Gastroesophageal sphincter (tissue), 4 donors: ENCODE measurements at places on chromosomes 16 and 17. TPM values are rescaled to one million over a fixed set of nuclear protein-coding genes. Genes with fewer than 3 reads are reported as not detected.

DNA sequence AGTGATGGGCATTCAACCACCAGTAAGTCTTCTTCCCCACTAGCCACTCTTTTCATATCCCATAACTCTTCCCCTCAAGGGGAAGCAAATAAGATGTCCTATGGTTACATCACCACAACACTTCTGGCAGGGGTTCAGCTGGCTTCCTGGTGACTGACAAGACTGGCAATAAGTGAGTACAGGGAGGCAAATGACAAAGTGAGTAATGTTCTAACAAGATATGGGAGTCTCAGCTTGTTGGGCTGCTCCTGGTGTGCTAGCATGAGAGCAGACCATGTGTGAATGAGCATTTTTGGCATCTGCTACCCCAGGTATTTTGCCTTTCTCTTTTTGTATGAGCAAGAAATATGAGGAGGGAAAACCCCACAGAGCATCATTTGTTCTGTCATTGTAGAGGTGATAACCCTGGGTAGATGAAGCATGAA, 9.9 kb downstream of the TMIGD1 start:
- no peak for ATAC-seq

- no peak for ATAC-seq
Observed at GRCh38 chr17:73045724-73046123, 46.8 kb downstream of the SLC39A11 start.

DNA sequence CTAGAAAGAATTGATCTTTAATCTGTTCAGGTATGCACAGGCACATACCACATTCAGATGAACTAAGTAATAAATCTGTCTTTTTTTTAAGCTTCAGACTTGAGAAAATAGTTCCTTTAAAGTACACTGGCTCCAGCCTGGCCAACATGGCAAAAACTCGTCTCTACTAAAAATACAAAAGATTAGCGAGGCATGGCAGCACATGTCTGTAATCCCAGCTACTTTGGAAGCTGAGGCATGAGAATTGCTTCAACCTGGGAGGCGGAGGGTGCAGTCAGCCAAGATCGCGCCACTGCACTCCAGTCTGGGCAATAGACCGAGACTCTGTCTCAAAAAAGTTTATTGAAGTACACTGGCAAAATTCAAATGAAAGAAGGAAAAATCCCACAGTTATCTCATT, 111.0 kb upstream of the NETO2 start:
- ATAC-seq, result no peak

GRCh38 chr16:81843683-81844082, 64.6 kb downstream of the PLCG2 start:
- ATAC-seq, result no peak

Gene C17orf100
- 1.4 TPM for total RNA-seq

DNA sequence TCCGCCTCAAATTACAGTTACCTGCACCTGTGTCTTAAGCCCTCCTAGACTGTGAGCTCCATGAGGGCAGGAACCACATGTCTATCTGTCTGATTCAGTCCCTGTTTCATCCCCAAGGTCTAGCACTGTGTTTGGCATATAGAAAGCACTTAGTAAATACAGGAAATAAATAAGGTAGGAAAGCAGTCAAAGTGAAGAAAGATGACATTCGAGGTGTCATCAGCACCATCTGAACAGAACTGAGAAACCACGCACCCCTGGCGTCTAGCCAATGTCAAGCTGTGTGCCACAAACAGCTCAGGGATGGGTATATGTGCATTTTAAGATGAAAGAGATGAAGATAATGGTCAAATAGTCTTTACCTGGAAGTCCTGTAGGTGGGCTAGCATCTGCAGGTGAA, 79.6 kb upstream of the ATP2A3 start:
- no peak for ATAC-seq
